NCI-H1436 treated with DMSO at 0.1 percent for 48 hours (cell line): ENCODE measurements at places on chromosomes 4 and X.
A peak's percentile ranks its signal among the peaks of the same experiment; 100 is the strongest.

DNA sequence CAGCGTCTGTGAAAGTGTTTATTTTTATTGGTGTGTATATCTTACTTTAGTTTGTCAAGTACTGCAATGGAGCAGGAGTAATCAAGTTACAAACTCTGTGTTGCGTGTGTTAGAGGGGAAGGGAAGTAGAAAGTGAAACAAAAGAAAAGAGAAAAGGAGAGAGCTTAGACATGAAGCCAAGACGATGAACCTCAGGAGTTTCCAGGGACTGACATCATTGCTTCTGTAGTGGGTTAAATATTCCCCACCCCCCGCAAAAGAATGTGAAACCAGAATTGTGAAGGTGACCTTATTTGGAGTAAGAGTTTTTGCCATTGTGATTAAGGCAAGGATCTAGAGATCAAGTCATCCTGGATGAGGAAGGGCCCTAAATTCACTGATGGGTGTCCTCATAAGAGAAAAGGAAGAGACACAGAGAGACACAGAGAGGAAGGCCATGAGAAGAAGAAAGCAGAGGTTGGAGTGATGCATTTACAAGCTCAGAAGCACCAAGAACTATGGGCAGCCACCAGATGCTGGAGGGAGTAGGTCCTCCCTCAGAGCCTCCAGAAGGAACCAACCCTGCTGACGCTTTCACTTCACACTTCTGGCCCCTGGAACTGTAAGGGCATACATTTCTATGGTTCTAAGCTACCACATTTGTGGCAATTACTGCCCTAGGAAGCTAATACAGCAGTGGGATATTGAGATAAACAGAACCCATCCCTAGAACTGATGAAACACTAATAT is 173.6 kb upstream of the SFRP2 start:
- no peak for DNase-seq

GRCh38 chrX:19829814-19830213 is 57.6 kb downstream of the SH3KBP1 start:
- DNase-seq: no peak

- DNase-seq: no peak
These were observed 645.9 kb downstream of the PCDH7 start for GRCh38 chr4:31366041-31366440.

DNA sequence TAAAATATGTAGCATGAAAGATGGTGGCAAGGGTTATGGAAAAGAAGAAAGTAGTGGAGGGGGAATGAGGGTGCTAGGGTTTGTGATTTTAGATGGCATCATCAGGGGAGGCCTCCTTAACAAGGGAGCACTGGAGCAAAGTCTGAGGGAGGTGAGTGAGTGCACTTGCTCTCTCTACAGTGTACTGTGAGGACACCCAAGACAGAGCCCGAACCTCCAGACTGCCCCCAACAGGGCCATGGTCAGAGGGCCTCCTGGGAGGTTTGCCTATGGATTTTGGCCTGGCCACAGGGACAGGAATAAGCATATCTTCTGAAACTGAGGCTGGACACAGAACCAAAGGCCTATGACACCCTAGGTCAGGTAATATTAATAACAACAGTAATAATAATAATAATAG is 21.4 kb upstream of the PJA1 start:
- DNase-seq: no peak

DNA sequence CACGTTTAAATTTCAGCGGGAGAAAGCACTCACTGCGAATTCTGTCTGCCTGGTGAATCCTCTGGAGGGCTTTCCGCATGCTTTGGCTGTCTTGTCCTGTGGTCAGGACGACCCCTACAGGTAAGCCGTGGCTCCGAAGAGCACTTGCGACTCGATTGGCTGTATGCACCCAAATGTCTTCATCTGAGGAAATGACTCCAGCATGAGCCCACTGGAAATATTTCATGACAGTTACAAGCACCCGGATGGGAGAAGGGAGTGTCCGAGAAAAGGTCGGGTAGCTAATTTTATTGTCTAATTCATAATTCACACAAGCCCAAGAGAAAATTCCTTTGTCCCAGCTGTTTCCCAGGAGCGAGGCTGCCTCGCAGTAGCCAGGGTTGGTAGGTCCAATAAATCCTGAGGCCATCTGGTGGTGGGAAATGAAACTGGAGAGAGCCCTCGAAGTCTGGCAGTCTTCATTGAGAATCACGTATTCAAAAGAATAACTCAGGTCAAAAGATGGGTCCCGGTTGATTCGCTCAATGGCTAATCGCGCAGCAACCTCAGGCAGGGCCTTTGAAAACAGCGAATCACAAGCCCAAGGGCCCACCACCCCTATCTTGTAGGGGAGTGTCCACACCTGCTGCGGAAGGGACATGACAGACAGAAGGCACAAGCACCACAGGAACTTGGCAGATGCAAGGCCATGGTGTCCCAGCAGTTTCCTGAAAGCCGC is 6.6 kb downstream of the GUCY2F start:
- DNase-seq: no peak

DNA sequence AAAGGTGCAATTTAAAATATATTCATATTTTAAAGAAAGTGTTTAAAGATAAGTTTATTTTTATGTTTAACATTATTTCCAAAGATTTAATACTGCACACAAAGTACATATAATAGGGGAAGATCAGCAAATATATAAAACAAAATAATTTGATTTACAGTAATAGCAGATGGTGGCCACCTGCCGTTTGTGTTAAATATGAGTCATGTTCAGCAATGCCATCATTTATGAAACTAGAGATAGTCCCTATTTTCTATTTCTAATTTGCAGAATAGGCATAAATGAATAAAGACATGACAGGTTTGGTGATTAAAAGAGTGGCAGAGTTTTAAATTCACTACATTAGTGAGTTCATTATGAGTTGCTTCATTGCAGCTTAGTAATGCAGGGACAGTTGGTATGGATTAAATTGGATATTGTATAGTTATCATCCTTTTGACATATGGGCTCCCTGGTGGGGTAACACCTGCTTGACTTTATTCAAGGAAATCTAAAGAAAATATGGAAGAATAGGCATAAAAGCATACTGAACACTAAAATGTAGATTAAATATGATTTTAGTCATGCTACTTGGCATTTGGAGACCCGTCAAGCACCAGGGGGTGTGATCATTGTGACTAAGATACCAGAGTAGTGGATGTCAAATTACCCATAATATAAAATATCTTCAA is 78.8 kb upstream of the BANK1 start:
- DNase-seq: no peak

DNA sequence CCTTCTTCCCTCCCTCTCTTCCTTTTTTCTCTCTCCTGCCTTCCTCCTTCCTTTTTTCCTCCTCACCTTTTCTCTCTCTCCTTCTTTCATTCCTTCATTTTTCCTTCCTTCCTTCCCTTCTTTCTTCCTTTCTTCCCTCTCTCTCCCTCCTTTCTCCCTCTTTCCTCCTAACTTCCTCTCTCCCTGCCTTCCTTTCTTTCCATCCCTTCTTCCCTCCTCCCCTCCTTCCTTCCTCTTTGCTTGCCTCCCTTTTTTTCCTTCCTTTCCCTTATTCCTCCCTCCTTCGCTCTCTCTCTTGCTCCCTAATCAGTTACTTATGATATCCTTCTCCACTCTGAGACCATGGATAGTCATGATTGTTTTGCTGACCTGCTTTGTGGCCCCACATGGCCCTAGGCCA is 56.7 kb upstream of the PUDP start:
- DNase-seq: no peak

GRCh38 chrX:46918434-46918833 is 6.2 kb downstream of the JADE3 start:
- no peak for DNase-seq

DNA sequence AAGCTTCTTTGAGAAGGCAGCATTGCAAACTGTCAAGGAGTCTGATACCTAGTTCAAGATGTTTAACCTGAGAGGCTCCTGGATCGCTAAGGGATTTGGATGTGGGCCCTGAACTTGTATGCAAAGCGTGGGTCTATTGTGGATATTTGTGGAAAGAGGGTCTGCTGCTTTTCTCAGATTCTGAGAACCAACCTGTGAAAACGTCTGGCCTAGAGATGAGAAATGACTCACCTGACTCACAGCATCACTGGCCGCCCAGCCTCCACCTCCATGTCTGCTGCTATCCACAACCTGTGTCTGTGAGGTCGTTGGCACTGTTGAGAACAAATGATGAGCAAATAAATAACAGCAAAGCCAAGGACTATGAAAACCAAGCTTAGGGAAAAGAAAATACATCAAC is 33.3 kb upstream of the PROM1 start:
- no peak for DNase-seq

GRCh38 chr4:172826346-172826745 is 342.3 kb upstream of the GALNT7 start:
- no peak for DNase-seq

- DNase-seq: no peak
These were observed 29.6 kb downstream of the PDGFC start for GRCh38 chr4:156941940-156942548.

DNA sequence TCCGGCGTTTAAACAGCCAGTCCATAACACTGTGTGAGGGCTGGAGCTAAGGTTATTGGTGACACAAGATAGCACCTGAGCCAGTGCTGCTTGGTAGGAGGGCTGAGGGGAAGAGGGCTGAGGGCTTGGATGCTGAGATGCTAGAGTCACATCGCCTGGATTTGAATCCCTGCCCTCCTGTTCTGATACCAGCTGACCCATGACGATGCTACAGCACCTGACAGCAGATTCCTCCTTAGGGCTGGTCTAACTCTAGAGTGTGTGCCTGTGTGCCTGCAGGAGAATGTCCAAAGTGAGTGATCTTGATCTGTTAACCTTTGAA is 102.5 kb downstream of the PTTG2 start:
- DNase-seq: no peak

- peak; percentile 21 for DNase-seq
These were observed 2.9 kb upstream of the CCNG2 start for GRCh38 chr4:77154065-77154464.

DNA sequence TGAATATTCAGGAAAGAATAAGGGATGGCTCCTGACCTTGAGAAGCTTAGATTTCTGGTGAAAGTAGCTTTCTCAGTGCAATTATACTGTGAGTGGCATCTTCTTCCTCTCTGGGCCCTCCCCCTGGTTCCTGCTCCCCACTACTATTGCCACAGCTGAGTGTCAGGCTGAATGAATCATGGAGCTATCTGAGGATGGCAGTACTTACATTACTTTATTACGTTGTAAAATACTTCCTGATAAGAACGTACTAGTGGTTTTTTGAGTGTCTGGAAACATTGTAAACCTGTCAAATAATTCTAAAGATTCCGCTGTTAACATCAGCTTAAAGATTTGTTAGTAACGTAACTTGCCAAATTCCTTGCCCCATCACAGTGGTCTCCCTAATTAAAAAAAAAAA is 36.2 kb downstream of the ARHGAP10 start:
- no peak for DNase-seq

DNA sequence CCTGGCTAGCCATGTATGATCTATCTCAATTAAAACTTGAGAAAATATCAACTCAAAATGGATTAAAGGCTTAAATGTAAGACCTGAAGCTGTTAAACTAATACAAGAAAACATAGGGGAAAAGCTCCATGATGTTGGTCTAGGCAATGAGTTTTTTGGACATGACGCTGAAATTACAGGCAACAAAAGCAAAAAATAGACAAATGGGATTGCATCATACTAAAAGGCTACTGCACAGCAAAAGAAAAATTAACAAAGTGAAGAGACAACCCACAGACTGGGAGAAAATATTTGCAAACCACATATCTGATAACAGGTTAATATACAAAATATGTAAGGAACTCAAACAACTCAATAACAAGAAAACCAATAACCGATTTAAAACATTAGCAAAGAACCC is 8.4 kb downstream of the GC start:
- no peak for DNase-seq

- no peak for DNase-seq
These were observed 16.0 kb downstream of the CCNQ start for GRCh38 chrX:153582896-153583295.

- DNase-seq: no peak
These were observed 132.9 kb downstream of the RAP1GDS1 start for GRCh38 chr4:98394134-98394533.

DNA sequence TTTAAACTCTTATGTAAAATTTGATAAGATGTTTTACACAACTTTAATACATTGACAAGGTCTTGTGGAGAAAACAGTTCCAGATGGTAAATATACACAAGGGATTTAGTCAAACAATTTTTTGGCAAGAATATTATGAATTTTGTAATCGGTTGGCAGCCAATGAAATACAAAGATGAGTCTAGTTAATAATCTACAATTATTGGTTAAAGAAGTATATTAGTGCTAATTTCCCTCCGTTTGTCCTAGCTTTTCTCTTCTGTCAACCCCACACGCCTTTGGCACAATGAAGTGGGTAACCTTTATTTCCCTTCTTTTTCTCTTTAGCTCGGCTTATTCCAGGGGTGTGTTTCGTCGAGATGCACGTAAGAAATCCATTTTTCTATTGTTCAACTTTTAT is at the start of gene ALB:
Gene ALB (plus strand): TSS at position 246 of the 400 bp plus-strand sequence. CDS start 41 bp downstream, at position 287.
- no peak for DNase-seq

DNA sequence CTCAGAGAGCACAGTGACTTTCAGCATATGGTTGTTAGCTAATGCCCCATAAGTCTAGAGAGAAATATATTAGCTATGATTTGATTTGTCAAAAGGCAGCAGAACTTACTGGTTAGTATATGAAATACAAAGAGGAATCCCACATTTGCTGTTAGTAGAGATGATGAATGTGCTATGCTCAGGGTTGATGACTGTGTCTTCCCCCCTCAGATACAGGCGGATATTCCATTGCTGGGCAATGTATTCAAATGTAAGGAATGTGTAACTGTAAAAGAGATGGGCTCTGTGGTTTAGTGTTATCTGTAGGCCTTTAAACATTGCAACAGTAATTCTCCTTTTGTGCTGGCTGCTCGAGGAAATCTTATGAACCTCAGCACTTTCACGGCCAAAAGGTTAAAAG is 528.9 kb upstream of the ARX start:
- no peak for DNase-seq

GRCh38 chr4:180081072-180081471 is 2162.1 kb upstream of the TENM3 start:
- DNase-seq: no peak

DNA sequence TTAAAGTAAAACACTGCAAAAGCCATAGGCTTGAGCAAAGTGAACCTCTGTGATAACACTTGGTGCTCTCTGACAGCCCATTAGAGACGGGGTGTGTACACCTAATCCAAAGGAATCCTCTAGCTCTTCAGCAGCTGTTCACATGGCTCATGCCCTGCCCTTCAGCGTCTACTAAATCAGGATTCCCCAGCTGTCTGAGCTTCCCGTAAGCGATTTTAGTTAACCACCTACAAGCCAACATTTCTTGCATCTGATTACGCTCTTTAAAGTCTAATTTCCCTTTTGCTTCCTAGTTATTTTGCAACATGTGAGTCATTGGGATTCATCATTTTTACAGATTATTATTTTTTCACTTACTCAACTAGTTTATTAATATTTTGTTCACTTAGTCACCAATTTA is 6.5 kb downstream of the DMD start:
- no peak for DNase-seq
